HL-60 (cell line): ENCODE measurements at places on chromosomes 13 and 19.

DNA sequence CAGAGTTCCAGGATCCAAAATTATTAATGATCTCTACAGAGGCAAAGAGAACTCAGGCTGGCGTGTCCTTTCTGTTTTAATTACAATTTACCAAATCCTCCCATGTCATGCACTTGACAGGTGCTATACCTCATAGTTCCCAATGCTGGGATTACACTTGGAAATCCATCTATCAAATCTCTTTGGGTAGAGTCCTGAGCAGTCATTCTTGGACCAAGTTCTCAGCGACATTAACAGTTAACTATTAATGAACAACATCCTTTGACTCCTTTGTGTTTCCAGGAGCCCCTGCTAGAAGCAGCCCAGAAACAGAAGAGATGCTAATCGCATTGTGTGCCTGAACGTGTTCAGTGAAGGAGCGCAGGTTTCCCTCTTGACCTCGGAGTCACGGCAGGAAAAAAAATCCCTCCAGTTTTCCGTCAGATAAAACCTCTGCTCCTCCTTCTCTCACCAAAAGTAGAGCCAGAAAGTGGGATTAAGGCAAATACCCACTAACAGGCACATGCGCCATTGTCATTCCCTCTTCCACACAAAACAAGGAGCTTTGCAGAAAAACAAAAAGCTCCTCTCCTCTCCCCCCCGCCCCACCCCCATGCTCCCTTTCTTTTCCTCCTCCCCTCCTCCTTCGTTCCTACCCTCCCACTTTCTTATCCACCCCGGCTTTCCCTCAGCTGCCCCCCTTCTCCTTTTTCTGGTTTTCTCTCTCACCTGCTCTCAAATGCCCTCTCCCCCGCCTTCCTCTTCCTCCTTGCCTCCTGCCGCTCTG lies 224.7 kb downstream of the ZIC5 start:
- DNase-seq, result no peak

- no peak for DNase-seq
Measured at GRCh38 chr13:111966933-111967332, 100.0 kb upstream of the SOX1 start.

- DNase-seq, result no peak
Measured at GRCh38 chr19:10433131-10433536, 12.8 kb downstream of the PDE4A start.

GRCh38 chr13:52833296-52833875 lies 15.1 kb downstream of the PCDH8 start:
- no peak for DNase-seq

DNA sequence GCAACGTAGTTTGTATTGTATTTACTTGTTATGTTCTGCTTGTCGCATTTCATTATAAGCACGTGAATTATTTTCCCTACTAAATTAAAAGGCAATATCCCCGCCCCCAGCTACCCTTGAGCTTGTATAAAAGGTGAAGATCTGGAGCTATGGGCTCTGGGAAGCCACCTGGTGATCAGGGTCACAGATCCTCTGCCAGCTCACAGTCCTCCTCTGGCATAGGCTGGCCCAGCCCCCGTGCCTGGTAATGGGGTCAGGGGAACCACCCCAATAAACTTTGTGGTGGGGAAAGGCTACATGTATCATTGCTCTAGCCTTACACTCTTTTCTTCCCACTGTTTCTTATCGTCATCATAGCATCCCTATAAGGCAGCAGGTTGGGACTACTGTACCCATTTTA lies 190.2 kb upstream of the TSHZ3 start:
- DNase-seq, result no peak

DNA sequence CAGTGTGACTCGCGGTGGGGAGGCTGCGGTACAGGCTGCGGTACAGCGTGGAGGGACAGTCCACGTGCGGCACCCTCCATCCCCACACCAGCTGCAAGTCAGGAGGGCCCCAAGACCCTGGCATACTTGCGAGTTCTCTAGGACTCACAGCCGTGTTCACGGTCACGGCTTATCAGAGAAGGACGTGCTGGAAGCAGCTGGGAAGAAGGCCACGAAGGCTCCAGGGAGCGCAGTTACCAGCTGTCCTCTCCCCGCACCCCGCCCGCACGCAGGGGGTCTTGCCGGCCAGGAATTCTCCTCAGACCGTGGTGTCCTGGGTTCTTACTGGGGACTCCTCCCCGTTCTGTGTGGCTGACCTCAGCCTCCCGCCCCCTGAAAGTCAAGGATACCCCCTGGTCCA lies 6.2 kb downstream of the ZNF444 start:
- no peak for DNase-seq

DNA sequence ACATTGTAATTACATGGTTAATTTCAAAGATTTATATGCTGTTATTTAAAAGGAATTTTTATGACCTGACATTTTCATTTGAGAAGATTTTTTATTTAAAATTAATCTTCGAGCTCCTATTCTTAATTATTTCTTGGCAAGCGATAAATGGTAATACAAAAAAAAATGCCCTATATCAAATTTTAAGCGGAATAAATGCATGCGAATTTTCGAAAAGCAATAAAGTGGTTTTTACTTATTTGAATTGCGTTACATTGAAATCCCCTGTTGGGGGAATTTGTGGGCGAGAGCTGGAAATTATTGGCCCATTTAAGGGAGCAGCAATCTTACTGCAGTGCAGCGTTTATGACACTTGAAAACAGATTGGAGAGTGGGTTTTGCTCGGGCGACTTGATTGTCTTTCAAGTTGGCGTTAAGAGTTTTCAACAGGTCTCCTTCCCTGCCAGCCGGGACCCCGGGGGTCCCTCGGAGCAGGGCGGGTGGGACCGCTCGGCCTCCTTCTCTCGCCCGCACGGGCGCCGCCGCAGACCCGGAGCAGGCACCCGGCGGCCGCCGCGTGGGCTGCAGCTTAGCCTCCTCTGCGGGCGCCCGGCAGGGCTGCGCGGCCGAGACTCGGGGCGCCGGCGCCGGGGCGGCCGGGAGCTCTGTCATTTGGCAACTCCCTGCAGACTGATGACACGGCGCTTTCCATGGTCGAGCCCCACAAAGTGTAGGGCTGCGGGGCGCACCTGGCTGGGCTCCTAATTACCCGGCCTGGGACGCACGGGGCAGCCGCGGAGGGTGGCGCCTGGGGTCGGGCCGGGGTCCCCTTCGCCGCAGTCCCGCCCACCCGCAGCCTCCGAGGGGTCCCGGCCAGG lies 255.1 kb upstream of the SOX21 start:
- peak; percentile 40 for DNase-seq

DNA sequence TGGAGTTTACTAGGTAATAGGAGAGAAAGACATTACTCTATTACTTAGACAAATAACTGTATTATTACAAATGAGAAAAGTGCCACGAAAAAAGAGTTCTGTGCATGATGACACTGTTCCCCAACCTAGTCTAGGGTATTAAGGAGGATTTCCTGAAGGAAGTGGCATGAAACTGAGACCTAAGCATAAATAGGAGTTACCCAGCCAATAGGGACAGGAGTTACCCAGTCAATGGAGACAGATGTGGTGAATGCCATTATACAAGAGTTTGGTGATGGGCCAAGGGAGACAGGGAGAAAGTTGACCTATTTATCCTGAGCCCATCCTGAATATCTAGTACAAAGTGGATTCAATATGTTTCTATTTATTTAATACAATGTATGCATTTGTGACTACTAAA lies 65.4 kb downstream of the KL start:
- no peak for DNase-seq

GRCh38 chr13:73765651-73766384 lies 368.4 kb downstream of the KLF12 start:
- DNase-seq, result no peak
